ENCODE measurements at places on chromosomes 4 and X.

- no peak for DNase-seq
These were observed 5.0 kb downstream of the GRPEL1 start for GRCh38 chr4:7062816-7063215.

DNA sequence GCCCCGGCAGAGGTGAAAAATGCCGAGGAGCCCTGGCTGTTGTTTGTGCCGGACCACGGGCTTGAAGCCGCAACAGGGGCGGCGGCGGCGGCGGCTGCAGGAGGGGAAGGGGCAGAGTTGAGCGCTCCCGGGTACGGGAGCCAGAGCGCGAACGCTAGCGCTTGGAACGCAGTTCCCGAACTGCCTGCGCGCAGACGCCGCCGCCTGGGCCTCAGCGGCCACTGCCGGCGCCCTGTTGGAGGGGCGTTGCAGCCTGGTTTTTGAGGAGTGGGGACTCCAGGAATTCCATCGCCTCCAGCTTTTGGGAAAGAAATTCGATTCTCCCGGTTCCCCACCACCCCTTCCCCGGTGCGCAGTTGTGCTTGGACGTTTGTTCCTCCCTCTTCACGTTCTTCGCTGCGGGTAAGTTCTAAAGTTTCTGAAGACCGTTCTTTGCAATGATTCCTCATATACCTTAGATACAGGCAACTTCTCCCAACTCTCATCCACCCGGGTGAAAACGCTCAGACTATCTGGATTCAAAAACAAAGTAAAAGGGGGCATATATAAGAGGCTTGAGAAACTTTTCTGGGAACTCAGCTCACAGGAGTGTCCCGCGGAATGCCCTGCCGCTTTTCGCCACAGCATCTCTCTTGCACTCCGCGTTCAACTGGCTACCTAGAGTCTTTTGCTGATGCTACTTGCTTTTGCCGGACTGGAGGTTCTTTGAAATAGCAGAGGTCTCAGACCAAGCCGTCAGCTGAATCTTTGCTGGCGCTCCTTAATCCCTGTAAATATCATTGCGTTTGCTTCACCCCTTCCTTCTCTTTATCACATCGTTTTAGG is 1.0 kb downstream of the FAT4 start:
- DNase-seq: no peak

DNA sequence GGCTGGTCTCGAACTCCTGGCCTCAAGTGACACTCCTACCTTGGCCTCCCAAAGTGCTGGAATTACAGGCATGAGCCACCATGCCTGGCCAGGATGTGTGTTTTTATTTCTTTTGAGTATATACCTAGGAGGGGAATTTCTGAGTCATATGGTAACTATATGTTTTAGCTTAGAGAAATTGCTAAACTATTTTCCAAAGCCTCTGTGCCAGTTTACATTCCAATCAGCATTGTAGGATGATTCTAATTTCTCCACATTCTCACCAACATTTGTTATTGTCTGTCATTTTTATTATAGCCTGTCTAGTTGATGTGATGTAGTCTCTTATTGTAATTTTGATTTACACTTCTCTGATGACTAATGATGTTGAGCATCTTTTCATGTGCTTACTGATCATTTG is 1576.0 kb downstream of the RPA4 start:
- DNase-seq: no peak

DNA sequence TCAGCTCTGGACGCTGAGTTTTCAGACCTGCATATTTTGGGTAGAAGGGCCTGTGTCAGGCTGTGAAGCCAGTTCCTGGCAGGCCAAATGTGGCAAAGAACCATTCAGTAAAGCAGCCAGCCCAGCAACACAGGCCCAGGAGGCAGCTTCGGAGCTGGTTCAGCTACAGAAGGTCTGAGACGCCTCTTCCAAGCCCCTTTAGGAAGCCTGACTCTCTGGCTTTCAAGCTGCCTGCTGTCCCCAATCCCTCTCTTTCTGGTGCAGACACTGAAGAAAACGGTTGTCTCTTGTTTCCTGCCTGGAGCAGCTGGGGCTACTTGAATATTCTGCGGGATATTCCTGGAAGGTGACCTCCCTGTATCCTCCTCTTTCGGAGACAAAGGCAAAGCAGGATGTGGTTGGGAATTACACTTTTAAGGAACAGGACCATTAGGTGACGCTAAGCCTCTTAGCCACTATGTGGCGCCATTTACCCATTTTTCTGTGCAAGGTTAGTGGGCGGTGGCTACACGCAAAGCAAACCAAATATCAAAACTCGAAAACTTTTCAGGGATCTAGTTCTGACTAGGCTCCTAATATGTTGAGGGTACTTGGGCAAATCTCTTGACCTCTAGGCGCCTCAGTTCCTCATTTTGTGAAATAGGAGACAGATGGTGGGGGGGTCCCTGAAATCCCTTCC is 47.2 kb upstream of the LAS1L start:
- DNase-seq: peak; percentile 40

DNA sequence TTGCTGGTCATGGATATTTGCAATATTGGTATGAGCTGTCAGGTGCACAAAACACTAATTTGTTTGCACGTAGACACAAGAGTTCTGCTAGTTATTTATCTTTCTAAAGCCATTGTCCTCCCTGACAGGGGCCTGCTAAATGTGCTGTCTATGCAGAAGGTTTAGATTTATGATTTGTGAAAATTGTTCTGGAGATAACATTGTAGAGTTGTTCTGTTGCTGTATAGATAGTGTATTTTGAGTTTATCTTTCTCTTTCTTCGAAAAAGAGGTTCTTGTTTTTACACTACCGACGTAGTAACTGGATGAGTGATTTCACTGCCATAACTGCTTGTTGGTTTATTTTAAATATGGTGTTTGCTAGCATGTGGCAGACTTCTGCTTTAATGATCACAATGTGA is 28.5 kb upstream of the FGG start:
- DNase-seq: no peak

GRCh38 chr4:94356444-94356843 is 13.8 kb upstream of the HPGDS start:
- no peak for DNase-seq

DNA sequence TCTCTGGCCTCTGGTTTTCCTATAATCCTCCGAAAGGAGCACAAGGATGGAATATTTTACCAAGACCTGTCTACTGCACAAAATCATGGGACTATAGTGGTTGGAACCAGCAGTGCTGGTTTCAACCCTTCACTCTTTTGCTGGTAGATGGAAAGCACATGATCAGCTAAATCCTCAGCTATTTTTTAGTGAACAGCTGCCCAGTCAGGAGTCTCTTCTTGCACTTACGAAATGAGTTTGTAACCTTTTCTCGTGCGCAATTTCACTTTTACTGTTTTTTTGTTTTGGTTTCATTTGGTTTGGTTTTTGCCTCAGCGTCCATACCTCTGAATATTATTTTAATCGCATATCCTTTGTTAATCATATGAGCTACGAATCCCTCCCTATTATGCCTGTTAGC is 418.5 kb upstream of the CPEB2 start:
- DNase-seq: no peak

DNA sequence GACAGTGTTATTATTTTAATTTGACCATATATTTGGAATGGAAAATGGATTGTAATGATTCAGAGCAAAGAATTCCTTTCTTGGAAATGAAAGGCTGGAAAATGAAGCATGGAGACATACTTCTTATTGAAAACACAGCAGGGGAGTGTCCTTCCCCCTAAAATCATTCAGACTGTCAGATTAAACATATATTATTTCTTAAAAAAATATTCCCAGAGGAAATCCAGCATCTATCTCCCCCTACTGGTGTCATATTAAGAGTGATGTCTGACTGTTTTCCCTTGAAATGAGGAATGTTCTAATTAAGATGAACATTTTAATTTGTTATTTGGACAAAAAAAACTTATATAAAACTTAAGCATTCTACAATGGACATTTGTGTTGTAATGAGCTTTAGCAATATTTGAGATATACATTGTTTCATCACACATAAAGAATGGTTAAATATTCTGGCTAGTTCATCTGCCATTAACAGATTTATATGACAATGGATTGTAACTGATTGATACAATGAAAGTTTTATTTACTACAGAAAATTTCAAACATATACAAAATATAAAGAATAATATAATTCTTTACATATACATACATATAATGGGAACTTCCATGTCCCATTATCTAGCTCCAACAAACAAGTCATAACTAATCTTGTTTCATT is 264.6 kb downstream of the SPRY1 start:
- no peak for DNase-seq

GRCh38 chrX:101303790-101304189 is 12.7 kb upstream of the TAF7L start:
- no peak for DNase-seq

- no peak for DNase-seq
These were observed 10.3 kb downstream of the MRPL1 start for GRCh38 chr4:77872723-77873445.

DNA sequence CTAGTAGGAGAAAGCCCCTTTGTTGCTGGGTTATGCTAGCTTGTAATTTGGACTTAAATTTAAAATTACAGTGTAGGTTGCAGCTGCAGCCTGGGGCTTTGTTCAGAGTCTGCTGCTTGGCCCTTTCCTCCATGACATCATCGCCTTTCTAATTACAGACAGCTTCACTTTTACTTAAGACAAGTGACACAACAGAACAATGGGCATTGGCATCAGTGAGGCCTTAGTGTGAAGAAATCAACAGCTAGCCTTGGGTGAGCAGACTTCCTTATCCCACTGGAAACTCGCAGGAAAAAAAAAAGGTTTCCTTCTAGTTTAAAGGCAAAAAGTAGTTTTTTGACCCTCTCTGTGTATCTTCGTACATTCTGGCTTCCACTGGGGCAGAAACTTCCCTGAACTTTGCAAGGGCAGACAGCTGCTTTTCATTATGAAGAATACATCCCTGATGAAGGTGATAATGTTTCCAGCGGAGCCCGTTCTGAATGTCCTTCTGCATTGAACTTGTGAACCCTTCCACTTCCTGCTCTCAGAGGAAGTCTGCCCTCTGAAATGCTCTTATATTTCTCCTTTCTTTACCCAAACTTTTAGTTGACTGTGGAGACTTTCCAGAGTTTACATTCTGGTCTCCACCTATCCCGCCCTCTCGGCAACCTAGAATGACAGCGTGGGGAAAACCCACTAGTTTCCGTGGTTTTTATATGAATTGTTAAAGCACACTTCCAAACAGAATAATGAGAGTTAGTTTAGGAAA is 123.2 kb upstream of the FAM9C start:
- no peak for DNase-seq

- no peak for DNase-seq
These were observed 69.9 kb upstream of the NRK start for GRCh38 chrX:105752338-105752956.

DNA sequence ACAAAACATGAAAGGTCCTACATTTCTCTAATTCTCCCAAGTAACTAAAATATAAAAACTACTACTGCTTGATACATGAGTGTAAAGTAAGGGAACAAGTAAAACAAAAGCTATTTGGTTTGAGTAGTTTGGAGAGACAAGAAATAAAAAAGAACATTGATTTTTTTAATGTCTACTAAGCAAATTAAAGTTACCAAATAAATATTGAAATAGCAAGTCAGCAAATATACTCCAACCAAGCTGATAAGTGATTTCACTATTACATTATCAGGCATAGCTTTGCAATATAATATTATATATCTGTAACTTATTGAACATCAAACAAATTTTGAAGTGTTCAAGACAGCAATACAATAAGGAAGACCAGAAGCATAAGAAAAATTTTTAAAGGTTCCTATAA is 60.3 kb downstream of the LCORL start:
- no peak for DNase-seq

DNA sequence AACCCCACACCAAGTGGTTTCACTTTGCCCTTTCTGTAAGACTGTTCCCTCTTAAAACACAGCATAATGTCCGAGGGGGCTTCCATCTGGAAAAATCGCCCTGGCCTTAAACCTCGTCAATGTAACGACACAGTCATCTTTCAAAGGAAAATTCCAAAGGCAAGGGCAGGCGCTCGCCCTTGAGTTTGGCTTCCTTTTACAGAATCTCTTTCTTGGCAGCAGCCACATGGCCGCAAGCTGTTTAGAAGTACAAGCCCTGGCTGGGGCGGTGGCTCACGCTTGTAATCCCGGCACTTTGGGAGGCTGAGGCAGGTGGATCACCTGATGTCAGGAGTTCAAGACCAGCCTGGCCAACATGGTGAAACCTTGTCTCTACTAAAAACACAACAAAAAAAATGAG is 27.1 kb upstream of the GRPEL1 start:
- no peak for DNase-seq

DNA sequence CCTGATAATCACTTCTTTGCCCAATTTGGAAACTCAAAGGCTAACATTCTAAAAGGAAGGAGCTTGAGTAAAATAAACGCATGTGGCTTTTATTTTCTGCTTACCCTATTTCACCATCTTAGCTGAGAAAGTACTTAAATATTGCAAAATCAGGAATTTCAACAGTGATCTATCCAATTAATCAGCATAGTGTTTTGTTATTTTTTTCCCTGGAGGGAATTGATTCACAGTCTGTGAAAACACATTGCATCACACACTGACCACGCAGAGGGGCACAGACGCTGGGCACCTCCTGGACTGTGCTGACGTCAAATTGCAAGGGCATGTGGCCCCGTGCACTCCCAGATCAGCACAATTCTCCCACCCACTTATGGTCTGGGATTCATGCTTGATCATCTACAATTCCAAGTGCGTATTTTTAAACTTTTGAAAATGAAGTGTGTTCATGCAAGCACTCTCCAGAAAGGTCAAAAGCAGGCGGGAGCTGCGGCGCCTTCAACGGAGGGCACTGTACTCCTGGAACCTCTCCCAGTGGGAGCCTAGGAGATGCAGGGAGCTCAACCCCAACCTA is 320.6 kb upstream of the PPARGC1A start:
- peak; percentile 71 for DNase-seq

Data from fibroblast of skin of left quadriceps (primary cell).